ENCODE measurements at places on chromosomes 5 and 9.

- no peak for DNase-seq
Observed at GRCh38 chr5:133683646-133684596, 71.6 kb upstream of the FSTL4 start.

GRCh38 chr9:130042406-130042884 lies 544 bp downstream of the FNBP1 start:
- no peak for DNase-seq

GRCh38 chr5:43332401-43332800 lies 19.2 kb upstream of the HMGCS1 start:
- DNase-seq = no peak

DNA sequence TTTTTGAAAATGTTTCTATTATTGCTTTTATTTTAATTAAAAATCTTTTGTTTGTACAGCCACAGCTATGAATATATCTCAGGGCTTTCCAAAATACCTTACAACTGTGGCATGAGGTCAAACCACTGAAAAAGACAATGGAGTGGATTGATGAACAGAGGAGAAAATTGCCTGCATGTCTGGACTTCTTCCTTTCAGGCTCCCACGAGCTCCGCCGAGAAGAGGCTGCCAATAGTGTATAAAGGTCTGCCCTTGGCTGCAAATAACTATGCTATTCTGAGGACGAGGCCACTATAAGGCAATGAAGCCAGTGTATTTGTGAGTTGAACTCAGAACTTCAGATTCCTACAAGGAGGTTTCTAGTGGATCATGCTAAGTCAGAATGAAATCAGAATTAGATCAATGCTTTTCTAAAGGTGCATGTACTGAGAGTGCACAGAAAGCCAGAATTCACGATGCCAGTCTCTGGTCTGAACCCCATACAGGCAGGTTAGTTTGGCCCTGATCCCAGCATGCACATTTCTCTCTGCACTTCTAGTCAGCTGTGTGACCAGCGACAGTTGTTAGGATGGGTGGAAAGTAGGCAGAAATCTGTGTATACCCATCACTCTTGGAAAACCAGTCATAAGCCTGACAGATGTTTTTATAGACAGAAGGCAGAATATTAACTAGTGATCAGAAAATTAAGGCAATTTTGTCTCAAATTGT lies 42.7 kb upstream of the PLPP1 start:
- DNase-seq = no peak

GRCh38 chr9:37066139-37066725 lies 32.2 kb upstream of the PAX5 start:
- no peak for DNase-seq

Data from activated CD4-positive, alpha-beta T cell treated with anti-CD3 and anti-CD28 coated beads, Interleukin-2, Interleukin-6, amounts not matched to agents 100 ng/mL and 50 ng/mL, durations not matched to agents 16 hours and 8 hours (primary cell).